Hypothalamus (tissue), 51 donors: ENCODE measurements at places on chromosomes 6 and 20.
A peak's percentile ranks its signal among the peaks of the same experiment; 100 is the strongest.

- no peak for DNase-seq
Observed at GRCh38 chr20:1685304-1686052, 27.9 kb upstream of the SIRPG start.

- no peak for DNase-seq
Observed at GRCh38 chr6:73722318-73723060, 26.5 kb downstream of the CD109 start.

- DNase-seq, result no peak
Observed at GRCh38 chr6:31689249-31690110, 8.6 kb upstream of the LY6G5C start.

DNA sequence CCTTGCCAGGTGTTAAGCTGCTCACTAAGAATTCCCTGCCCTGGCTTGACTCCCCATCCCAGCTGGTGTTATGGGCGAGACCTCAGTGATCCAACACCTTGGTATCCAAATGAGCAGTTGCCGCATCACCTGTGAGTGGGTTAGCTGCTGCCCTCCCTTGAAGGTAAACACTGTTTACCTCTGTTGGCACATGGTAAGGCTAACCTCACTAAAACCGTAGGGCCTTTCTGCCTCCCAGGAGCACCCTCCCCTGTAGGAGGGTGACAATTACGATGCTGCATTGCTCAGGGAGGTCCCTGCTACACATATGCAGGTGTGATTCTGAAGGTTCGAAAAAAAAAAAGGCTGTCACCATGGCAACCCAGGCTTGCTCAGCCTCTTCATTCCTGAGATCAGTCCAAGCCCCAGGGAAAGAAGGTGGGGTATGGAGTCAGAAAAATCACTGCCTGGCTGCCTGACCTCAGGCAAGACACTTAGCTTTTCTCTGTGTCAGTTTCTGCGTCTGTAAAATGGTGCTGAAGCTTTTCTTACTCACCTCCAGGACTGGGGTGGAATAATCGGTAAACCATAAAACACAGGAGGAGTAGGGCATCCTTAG is 19.5 kb downstream of the PNPLA1 start:
- no peak for DNase-seq

GRCh38 chr6:37442416-37443215 is 9.6 kb downstream of the CMTR1 start:
- DNase-seq, result no peak

GRCh38 chr6:97557355-97557754 is 274.3 kb upstream of the MMS22L start:
- DNase-seq, result no peak

DNA sequence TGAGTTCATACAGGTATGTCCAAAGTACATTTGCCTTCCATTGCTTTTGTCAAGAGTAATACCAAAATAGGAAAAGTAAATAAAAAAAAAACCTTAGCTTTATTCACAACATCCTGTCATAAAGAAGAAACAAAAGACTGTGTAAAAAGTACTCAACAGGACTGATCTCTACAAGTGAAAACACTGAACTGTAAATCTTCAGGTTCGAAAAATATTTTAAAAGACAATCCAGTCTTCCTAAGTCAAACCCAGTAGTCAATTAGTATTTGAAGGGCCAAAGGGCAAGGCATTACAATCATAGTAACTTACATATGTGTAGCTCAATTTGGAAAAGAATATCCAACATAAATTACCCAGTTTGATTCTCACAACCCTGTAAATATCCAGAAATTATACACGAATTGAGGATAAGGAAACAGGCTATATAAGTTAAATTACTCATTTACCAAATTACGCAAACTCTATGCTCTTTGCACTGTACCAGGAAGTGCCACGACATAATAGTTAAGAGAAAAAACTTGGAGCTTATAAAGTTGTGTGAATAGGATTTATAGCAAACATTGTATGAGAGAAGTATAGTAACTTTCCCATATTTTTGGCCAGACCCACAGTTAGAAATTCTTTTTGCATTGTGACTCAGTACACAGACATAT is 21.2 kb downstream of the PTPRK start:
- no peak for DNase-seq

GRCh38 chr6:69061066-69061465 is 426.0 kb downstream of the ADGRB3 start:
- no peak for DNase-seq

- DNase-seq, result peak; percentile 10
Observed at GRCh38 chr20:5621305-5621704, 128.9 kb upstream of the SHLD1 start.

- DNase-seq, result no peak
Observed at GRCh38 chr6:34934516-34934915, 45.5 kb downstream of the ANKS1A start.

- no peak for DNase-seq
Observed at GRCh38 chr20:59839400-59839799, 94.0 kb downstream of the SYCP2 start.

DNA sequence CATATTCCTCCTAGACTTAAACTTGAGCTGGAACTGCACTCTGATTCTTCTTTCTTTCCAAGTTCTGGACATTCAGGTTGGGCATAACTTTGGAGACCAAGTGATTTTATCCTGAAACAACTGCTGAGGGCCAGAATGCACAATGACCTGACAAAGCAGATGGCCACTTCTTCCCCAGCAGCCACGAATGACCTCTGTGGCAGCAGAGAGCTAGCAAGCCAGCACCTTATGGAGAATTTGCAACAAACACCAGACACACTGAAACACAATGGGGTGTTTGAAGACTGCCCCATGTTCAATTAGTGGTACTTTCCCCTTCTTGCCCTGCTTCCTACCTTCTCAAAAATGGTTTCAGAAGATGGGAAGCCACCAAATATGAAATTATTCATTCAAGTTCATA is 4.2 kb upstream of the TENT5A start:
- DNase-seq, result no peak

DNA sequence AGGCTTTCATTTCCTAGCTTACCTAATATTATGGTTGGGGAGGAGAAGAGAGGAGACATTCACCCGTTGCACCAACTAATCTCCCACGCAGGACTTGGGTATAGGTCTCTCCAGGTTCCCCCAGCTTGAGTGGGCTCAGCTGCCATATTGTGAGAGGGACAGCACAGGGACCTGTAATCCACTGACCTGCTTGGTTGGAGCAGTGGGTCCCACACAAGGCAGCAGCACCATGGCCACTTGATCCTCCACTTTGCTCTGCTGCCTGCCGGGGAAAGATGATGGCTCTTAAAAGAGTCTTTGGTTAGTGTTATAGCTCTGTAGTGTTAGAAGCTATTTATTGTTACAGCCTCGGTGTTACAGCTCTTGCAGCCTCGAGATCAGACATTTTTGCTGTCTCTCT is 22.5 kb upstream of the ECHDC1 start:
- DNase-seq, result no peak

GRCh38 chr6:30799210-30799609 is 54.9 kb upstream of the IER3 start:
- no peak for DNase-seq

DNA sequence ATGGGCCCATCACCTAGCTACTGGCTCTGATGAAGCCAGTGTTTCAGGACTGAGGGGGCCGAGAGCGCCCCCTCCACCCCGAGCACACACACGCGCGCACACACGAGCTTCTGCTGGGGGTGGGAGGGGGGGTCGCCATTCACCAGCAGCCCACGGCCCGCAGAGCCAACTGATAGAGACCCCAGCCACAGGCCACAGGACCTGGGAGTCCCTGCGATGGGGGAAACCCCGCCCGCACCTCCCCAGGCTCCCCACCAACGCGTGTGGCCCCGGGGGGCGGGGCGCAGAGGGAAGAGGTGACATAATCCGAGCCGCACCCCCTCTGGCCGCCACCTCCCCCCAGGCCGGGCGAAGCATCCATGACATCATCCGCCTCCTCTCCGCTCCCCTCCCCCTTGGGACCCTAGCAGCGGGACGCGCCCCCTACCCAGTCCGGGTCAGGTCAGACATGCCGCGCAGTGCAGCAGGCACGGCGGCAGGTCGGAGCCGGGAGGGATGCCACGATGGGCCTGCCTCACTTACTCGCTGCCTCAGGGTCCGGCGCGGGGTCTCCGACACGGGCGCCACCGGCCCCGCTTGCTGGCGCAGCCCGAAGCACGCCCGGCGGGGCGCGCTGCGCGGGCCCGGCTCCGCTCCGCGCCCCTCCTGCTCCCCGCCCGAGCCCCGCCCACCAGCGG is at the start of gene LZTS3:
TSS of gene LZTS3 (minus strand) at position 617 of the 677 bp plus-strand sequence. CDS start 6,386 bp downstream, outside the sequence.
- DNase-seq, result no peak

DNA sequence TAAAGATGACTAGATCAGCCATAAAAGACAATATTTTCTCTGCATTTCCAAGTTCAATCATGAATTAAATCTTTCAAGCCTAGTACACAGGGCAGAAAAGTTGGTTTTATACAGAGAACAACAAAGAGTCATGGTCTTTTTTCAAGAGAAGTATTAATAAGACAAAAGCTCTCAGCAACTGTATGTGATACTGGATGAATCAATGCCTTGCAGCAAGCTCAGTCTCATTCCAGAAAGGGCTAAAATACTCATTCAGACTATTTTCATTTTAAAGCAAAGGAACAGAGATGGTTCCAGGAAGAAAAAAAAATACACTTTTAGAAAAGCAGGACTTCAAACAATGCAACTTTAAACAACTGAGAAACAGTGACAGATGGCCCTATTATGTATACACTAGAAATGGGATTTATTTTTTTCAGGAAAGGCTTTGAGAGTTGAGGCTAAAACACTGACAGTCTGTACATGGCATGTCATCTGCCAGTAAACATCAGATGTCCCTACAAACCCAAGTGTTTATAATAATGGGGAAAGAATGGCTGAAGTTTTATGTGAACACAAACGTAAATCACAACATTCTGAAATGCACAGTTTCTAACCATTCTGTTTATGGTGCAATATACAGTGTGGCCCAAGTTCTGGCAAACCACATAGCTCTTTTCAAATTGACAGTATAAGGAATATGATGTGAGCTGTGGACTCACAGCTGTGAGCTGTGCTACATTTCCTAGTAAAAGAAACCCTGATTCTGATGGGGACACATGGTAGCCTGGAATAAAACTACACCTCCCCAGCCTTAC is 114.3 kb upstream of the DST start:
- no peak for DNase-seq

- no peak for DNase-seq
Observed at GRCh38 chr20:44943828-44944227, 16.4 kb downstream of the TOMM34 start.

DNA sequence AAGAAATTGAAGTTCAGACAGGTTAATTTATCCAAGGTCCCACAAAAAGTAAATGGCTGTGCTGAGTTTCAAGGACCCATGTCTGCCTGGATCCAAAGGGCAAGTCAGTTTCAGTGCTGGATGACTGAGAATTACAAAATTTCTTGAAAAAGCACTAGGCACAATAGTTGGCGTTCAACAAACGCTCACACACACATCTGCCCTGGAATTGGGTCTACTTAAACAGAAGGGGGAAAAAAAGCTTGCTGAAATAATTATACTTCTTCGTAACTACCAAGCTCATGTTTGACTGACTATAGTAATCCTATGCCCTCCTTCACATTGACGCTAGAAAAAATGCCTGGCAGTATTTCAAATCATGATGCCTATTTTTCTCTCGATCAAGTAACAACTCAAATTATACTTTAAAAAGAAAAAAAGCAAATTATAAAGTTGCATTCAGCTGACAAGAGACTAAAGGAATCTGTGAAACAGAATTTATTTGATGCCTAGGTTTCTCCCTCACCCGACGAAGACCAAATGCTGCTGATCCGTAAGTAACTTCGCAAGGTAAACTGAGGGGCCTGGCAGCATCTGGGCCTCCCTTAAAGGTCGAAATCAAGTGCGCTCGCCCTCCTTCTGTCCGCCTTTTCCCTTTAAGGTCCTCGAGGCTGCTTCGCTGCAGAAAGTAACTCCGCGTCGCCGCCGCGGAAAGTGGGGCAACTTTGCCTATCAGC is 650 bp upstream of the CD2AP start:
- DNase-seq, result no peak

DNA sequence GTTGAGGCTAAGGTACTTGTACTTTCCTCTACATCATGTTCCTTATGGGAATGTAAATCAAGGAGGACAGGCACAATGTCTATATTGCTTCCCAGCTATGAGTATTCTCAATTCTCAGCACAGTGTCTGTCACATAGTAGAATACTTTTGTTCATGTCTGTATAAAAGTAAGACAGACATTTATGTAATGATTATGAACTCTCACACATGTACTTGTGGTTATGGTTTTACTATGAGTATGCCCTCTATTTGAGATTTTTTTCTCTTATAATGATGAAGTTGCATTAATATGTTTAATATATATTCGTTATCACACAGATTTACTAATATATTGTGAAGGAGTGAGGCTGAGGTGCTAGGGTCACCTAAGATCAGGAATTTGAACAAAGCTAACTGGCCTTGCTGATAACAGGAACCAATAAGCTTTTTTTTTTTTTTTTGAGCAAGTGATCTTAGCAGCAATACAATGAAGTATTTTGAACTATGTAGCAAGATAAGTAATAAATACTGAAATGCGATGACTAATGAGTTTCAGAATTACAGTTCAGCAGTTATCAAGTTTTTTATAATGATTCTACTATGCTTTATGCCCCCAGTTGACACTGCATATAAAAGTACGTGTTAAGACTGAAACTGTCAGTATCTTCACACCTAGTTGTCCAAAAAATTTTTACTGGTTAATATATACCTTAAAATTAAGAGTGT is 623.1 kb downstream of the HTR1B start:
- no peak for DNase-seq

DNA sequence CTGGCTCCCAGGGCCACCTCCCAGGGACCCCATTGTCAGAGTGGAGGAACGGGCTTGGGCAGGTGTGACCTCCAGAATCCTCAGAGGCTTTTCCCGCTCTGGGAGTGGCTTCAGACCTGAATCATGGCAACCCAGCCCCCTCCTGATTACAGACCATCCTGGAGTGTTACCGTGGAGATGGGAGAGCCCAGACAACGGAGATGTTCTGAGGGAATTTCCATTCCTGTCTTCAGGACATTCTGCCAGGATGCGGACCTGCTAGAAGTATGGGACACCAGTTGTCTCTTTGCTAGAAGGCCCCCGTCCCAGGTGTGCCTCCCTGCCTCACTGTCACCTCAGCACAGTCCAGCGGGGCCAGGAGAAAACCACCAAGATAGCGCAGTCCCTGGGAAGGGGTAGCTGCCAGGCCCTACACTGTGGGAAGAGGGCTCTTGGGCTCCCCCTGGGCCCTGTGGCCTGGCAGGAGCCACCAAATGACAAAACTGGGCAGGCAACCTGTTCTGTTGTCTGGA is 109.9 kb downstream of the PSMB1 start:
- no peak for DNase-seq

- no peak for DNase-seq
Observed at GRCh38 chr20:60669211-60669610, 582.9 kb upstream of the CDH4 start.

GRCh38 chr6:89840538-89840937 is 10.9 kb downstream of the CASP8AP2 start:
- DNase-seq, result no peak

GRCh38 chr6:5638666-5639065 is 368.1 kb downstream of the NRN1 start:
- DNase-seq, result peak; percentile 59

DNA sequence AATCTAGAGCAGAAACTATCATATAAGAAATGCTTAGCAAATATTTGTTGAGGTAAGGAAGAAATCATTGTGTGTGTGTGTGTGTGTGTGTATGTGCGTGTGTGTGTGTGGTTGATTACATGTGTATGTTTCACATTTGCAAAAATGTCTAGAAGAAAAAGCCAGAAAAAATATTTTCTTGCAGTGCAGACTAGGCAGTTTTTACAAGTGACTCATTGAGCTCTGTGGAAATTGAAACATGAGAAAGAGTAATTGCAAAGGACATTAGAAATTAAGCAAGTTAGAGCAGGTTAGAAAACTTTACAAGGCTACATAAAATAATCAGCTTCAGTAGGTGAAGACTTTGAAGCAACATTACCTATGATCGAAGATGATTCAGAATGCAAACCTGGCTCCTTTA is 669.0 kb upstream of the EYS start:
- DNase-seq, result no peak

- no peak for DNase-seq
Observed at GRCh38 chr20:37642246-37642645, 51.6 kb upstream of the CTNNBL1 start.
